ENCODE measurements at places on chromosomes 2 and 18. TPM values are rescaled to one million over a fixed set of nuclear protein-coding genes. Genes with fewer than 3 reads are reported as not detected.

Gene L3MBTL4
- 8.7 TPM for total RNA-seq

Gene ADAM23
- total RNA-seq: 52.1 TPM

Gene KCTD1
- total RNA-seq: 27.9 TPM

Gene CTNNA2
- 117 TPM for total RNA-seq

Gene REG1B
- not detected for total RNA-seq

Gene SLC14A1
- 2.0 TPM for total RNA-seq

Gene UGT1A8
- total RNA-seq: not detected

Gene TCF23
- 0.06 TPM for total RNA-seq

DNA sequence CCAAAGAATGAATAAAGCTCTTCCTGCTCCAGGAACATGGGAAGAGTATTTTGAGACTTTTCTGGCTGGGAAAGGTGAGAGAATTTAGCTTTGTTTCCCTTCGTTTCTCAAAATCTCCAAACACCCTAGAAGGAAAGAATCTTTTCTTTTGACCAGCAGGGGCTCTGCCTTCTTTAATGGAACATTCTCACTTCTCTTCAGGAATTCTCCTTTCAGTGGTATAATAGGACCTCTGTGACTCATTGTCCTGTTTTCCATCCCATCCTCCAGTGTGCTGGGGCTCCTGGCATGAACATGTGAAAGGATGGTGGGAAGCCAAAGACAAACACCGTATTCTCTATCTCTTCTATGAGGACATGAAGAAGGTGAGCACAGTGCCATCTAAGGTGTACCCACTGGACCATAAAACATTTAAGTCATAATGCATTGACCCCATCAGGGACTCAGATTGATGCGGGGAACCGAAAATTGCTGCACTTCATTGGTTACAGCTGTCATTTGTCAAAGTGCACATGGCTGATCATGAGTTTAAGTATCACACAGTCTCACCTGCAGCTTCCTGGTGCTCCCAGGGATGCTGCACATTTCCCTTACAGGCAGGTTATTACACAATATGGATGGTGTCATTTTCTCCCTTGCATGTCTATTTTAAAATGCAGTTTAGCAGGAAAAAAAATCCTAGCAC is 5.5 kb downstream of the SULT1C4 start:
- H3K27ac ChIP-seq: no peak overlapping the region
- peaks cover 2% of the 10 kb centered on the region for H3K36me3 ChIP-seq
- H3K4me1 ChIP-seq: no peaks in the 10 kb centered on the region
- no peaks in the 10 kb centered on the region for H3K27me3 ChIP-seq

DNA sequence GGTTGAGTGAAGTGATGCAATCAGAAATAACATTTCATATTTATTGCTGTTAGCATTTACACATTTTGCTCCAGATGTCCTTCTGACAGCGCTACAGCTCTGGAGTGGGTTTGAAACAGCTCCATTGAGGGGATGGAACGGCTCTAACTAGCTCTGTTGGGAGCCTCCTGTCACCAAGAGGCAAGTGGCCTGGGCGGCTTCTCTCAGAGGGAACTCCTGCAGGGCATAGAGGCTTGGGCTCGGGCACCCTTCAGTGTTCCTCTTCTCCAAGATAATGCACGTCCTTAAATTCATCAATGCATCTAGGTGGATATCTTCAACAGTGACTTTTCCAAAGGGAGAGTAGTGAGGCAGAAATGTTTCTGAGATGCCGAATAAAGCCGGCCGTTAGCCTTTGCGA is 122.5 kb downstream of the CNTNAP5 start:
- H3K4me3 ChIP-seq: no peak overlapping the region
- H3K27ac ChIP-seq: no peak overlapping the region
- H3K4me1 ChIP-seq: no peaks in the 10 kb centered on the region
- DNase-seq: no peak
- no peaks in the 10 kb centered on the region for H3K36me3 ChIP-seq

- H3K27ac ChIP-seq: no peak overlapping the region
- no peak for DNase-seq
- no peaks in the 10 kb centered on the region for H3K36me3 ChIP-seq
- H3K4me1 ChIP-seq: peaks cover 2% of the 10 kb centered on the region
Observed at GRCh38 chr18:78145096-78145495, 834.5 kb upstream of the SALL3 start.

DNA sequence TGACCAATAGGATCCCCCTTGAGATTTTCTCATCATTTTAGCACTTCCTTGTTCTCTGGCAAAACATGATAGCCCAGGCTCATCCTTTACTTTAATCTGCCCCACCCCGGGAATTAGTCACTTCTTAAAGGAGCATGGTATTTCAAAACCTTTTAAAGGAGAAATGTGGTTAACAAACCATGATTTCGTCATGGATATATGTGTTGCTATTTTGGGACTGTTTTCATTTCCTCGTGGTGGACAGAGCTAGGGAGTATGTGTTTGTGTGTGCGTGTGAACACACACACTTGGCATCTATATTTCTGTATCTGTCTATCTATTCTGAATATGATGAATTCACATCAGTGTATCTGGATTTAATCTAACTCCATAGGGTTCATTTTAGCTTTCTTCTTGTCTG is 128.1 kb downstream of the BIRC6 start:
- no peaks in the 10 kb centered on the region for H3K4me1 ChIP-seq
- no peak for DNase-seq
- no peak overlapping the region for H3K4me3 ChIP-seq
- no peak overlapping the region for H3K27ac ChIP-seq
- H3K36me3 ChIP-seq: peaks cover 15% of the 10 kb centered on the region
- H3K27me3 ChIP-seq: no peaks in the 10 kb centered on the region

- no peak overlapping the region for H3K27ac ChIP-seq
- no peak overlapping the region for H3K4me3 ChIP-seq
- no peak for DNase-seq
Observed at GRCh38 chr2:37793004-37793403, 121.6 kb upstream of the CDC42EP3 start.

- no peaks in the 10 kb centered on the region for H3K27me3 ChIP-seq
- H3K36me3 ChIP-seq: no peaks in the 10 kb centered on the region
- H3K4me1 ChIP-seq: no peaks in the 10 kb centered on the region
- no peak overlapping the region for H3K4me3 ChIP-seq
- H3K27ac ChIP-seq: no peak overlapping the region
Observed at GRCh38 chr2:77101796-77102452, 420.3 kb downstream of the LRRTM4 start.

DNA sequence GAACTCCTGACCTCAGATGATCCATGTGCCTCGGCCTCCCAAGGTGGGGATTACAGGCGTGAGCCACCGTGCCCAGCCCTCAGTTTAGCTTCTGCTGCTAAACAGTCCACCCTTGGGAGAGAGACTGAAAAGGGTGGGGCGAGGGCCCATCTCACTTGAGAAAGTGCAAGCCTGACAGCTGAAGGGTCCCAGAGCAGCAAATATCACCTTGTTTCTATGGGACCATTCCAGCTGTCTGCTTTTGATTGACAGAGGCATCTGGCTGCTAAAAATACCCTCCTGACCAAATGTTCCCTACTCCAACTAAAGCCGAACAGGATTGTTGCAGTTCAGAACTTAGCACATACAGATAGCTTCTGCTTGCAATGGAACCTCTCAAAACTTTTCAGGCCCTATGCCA is 436 bp upstream of the SMYD1 start:
- DNase-seq: no peak
- no peak overlapping the region for H3K27ac ChIP-seq
- H3K4me3 ChIP-seq: no peak overlapping the region
- no peaks in the 10 kb centered on the region for H3K36me3 ChIP-seq

DNA sequence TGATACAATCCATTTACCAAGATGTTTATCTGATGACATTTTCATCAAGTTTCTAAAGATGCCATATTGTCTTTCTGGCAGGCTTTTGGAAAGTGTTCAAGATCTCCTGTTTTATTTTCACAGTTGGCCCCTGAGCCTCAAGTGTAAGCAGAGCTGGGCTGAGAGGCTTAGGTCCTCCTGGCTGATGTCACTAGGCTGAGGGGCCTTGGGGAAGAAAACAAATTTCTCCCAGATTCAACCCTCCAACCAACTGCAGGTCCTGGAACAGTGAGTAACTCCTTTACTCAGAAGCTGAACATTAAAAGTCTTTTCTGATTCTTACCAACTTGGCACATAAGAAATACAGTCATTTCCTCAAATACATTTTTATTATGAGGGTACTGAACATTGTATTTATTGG is 14.9 kb upstream of the IL1RL1 start:
- H3K27me3 ChIP-seq: no peaks in the 10 kb centered on the region
- no peaks in the 10 kb centered on the region for H3K36me3 ChIP-seq
- H3K4me1 ChIP-seq: no peaks in the 10 kb centered on the region
- H3K27ac ChIP-seq: no peak overlapping the region
- no peak overlapping the region for H3K4me3 ChIP-seq

DNA sequence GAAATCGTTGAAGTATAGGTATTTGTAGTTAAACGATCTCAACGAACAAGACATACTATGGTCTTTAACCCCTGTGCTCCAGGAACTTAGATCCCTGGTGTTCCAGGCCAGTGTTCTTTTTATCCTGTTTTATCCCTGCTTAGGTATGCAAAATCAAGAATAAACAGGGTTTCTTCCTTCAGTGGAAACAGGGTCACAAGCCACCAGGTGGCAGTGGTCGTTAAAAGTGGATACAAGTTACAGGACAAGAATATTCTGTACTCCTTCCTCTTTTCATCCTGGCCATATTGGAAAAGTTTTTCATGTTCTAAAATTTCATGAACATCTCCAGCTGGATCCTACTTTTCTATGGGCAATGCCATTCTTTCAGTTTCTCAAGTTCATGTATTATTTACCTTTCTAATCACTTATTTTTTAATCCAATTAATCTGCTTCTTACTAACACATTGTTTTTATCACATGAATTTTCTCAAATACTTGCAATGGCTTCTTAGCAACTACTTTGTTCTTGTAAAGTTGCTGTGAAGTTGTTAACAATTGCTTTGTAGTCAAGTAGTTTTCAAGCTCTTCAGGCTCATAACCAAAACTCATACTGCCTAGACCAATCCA is 16.4 kb upstream of the HNMT start:
- no peak overlapping the region for H3K4me3 ChIP-seq
- H3K27ac ChIP-seq: no peak overlapping the region
- no peaks in the 10 kb centered on the region for H3K4me1 ChIP-seq
- peak; percentile 78 for DNase-seq

- peak overlapping the region; percentile 29 for H3K27ac ChIP-seq
- DNase-seq: no peak
- no peaks in the 10 kb centered on the region for H3K4me1 ChIP-seq
- no peaks in the 10 kb centered on the region for H3K27me3 ChIP-seq
- H3K36me3 ChIP-seq: no peaks in the 10 kb centered on the region
Observed at GRCh38 chr2:186544255-186544675, 45.6 kb upstream of the ITGAV start.

DNA sequence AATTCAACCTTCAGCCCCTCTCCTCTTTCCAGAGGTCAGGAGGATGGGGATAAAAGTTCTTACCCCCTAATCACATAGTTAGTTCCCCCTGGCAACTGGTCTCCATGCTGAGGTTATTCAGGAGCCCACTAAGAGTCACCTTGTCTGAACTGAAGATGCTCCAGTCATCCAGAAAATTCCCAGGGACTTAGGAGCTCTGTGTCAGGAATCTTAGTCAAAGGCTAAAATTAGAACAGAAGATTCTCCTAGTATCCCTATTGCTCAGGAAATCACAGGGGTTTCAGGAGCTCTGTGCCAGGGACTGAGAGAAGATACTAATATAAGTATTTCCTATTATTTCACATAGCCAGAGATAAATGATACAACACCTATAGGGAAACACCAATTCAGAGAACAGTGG is 37.3 kb upstream of the LONRF2 start:
- H3K4me3 ChIP-seq: no peak overlapping the region
- no peak overlapping the region for H3K27ac ChIP-seq
- H3K27me3 ChIP-seq: no peaks in the 10 kb centered on the region
- H3K4me1 ChIP-seq: no peaks in the 10 kb centered on the region

- no peaks in the 10 kb centered on the region for H3K4me1 ChIP-seq
- H3K27me3 ChIP-seq: no peaks in the 10 kb centered on the region
- H3K4me3 ChIP-seq: no peak overlapping the region
Observed at GRCh38 chr2:198703281-198703680, 754.5 kb downstream of the SATB2 start.

- no peaks in the 10 kb centered on the region for H3K27me3 ChIP-seq
- no peak overlapping the region for H3K4me3 ChIP-seq
- H3K27ac ChIP-seq: no peak overlapping the region
- H3K36me3 ChIP-seq: peaks cover 1% of the 10 kb centered on the region
- H3K4me1 ChIP-seq: peaks cover 2% of the 10 kb centered on the region
- no peak for DNase-seq
Observed at GRCh38 chr2:43515807-43516497, 79.9 kb downstream of the THADA start.

- no peak for DNase-seq
- no peaks in the 10 kb centered on the region for H3K4me1 ChIP-seq
- no peaks in the 10 kb centered on the region for H3K36me3 ChIP-seq
- no peaks in the 10 kb centered on the region for H3K27me3 ChIP-seq
- H3K27ac ChIP-seq: no peak overlapping the region
- no peak overlapping the region for H3K4me3 ChIP-seq
Observed at GRCh38 chr2:51846796-51847195, 814.9 kb upstream of the NRXN1 start.

DNA sequence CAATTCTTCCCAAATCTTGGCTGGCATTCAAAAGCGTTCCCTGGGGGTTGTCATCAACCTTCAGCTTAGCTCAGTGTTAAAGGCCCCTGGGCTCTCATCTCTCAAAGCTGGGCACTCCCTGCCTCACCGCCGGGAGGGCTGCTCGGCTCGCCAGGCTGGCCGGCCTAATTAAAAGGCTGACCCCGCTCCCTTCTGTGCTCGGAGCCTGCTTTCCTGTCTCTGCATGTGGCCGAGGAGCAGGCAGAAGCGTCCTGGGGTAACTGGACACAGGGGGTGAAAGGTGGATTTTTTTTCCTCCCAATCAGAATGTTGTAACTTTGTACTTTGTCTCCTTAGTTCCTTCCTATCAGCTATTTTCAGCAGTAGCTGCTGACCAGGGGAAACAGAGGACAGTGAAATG is 231.1 kb downstream of the GBX2 start:
- H3K36me3 ChIP-seq: peaks cover 54% of the 10 kb centered on the region
- no peak overlapping the region for H3K27ac ChIP-seq
- DNase-seq: no peak
- no peaks in the 10 kb centered on the region for H3K27me3 ChIP-seq
- peaks cover 14% of the 10 kb centered on the region for H3K4me1 ChIP-seq
- no peak overlapping the region for H3K4me3 ChIP-seq

- H3K4me1 ChIP-seq: no peaks in the 10 kb centered on the region
- no peaks in the 10 kb centered on the region for H3K27me3 ChIP-seq
- H3K4me3 ChIP-seq: no peak overlapping the region
Observed at GRCh38 chr18:75592527-75592926, 165.0 kb upstream of the SMIM21 start.

- H3K27me3 ChIP-seq: no peaks in the 10 kb centered on the region
- H3K4me3 ChIP-seq: no peak overlapping the region
- H3K27ac ChIP-seq: peak overlapping the region; percentile 50
Observed at GRCh38 chr2:39469807-39470206, 32.7 kb upstream of the MAP4K3 start.

- H3K27me3 ChIP-seq: no peaks in the 10 kb centered on the region
- DNase-seq: no peak
- no peak overlapping the region for H3K27ac ChIP-seq
- H3K4me3 ChIP-seq: no peak overlapping the region
- H3K36me3 ChIP-seq: no peaks in the 10 kb centered on the region
Observed at GRCh38 chr2:28430788-28431418, 38.2 kb downstream of the FOSL2 start.

- H3K27ac ChIP-seq: no peak overlapping the region
- no peaks in the 10 kb centered on the region for H3K36me3 ChIP-seq
- peak; percentile 60 for DNase-seq
- H3K4me1 ChIP-seq: peaks cover 8% of the 10 kb centered on the region
Observed at GRCh38 chr2:108583903-108584520, 49.7 kb downstream of the LIMS1 start.
